Hematopoietic multipotent progenitor cell (in vitro differentiated cells): ENCODE measurements at places on chromosomes 13 and 19.

DNA sequence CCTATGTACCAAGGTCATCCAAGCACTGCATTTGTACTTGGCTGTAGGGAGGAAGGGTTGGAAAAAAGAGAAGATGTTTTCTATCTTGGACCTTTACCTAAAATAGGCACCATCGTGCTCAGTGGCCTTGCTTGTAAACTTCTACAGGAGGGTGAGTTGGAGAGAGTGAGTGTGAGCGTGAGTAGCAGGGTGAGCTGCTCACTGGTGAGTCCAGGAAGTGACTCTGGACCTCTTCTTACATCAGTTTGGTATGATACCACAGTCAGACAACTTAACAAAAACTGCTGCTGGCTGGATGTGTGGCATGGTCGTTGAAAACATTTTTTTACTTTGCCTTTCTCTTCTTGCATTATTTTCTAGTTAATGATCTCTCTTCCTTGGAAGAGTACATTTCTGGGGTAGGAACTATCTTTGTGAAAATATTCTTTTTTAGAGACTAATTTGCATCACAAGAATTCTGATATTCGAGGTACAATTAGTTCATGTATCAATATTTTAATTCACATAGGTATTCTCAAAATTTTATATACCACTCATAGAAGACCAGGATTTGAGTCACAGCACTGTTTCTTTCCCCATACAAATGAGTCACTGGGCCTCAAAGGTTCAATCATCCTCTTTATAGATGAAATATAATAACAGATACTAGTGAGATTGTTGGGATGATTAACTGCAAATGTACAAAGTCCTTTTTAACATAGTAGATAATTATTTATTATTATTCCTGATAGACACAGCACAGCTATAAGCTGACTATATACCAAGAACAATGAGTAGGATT, 651 bp downstream of the SERPINE3 start:
- DNase-seq = no peak

- no peak for DNase-seq
Observed at GRCh38 chr19:18429717-18430416, 8.1 kb downstream of the ISYNA1 start.

- peak; percentile 58 for DNase-seq
Observed at GRCh38 chr13:31862828-31863227, 123.5 kb downstream of the RXFP2 start.

GRCh38 chr19:35862528-35862927, 5.8 kb downstream of the KIRREL2 start:
- no peak for DNase-seq

DNA sequence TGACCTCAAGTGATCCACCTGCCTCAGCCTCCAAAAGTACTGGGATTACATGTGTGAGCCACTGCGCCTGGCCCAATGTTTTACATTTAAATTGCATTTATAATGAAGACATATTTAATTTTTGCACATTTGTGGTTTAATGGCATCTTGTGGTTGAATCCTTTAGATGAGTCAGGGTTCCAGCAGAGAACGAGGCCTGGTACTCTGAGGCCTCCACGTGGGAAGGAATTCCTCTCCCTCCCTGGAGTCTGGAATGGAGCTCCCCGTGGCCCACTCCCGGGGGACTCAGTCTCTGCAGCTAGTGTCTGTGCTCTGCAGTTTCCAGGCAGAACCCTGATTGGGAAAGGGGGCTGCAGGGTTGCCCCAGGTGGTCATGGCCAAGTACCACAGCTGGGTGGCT, 24.2 kb downstream of the ZFR2 start:
- no peak for DNase-seq

GRCh38 chr19:6803036-6803404, 30.5 kb downstream of the VAV1 start:
- DNase-seq = no peak

GRCh38 chr19:55156202-55157063, 1.1 kb downstream of the TNNI3 start:
- DNase-seq = no peak

DNA sequence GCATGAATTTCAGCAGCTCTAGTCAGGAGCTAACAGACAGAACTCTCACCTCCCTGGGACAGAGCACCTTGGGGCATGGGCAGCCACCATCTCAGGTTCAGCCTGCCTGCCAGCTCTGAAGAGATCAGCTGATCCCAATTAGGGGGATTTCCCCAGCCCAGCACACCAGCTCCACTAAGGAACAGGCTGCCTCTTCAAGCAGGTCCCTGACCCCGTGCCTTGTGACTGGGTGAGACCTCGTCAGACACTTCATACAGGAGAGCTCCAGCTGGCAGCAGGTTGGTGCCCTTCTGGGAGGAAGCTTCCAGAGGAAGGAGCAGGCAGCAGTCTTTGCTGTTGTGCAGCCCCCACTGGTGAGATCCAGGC, 84.5 kb upstream of the UFM1 start:
- no peak for DNase-seq

DNA sequence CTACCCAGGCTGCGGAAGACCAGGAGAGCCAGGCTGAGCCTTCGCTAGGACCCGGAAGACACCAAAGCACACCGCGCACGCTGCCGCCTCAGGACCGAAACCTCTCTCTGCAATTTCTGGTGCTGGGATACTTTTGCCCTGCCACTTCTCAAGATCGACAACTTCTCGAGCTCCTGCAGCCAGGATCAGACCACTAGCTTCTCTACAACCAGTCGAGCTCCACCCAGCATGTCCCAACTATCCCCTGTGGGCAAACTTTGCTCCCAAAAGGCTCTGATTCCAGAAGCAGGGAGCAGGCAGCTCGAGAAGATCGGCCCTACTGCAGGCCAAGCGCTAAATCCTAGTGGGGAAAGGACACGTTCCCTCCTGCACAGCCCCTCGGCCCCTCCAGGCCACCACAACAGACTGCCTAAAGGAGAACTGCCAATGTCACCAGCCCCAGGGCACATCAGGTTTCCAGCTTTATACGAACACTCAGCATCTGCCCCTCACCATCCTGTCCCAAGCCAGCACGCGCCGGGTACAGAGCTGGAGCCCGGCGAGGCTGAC, 979 bp downstream of the AKAP8 start:
- DNase-seq = peak; percentile 35

- no peak for DNase-seq
Observed at GRCh38 chr19:19107654-19108053, 30.6 kb downstream of the TMEM161A start.

- DNase-seq = no peak
Observed at GRCh38 chr13:106916329-106916976, 348.5 kb upstream of the ARGLU1 start.

DNA sequence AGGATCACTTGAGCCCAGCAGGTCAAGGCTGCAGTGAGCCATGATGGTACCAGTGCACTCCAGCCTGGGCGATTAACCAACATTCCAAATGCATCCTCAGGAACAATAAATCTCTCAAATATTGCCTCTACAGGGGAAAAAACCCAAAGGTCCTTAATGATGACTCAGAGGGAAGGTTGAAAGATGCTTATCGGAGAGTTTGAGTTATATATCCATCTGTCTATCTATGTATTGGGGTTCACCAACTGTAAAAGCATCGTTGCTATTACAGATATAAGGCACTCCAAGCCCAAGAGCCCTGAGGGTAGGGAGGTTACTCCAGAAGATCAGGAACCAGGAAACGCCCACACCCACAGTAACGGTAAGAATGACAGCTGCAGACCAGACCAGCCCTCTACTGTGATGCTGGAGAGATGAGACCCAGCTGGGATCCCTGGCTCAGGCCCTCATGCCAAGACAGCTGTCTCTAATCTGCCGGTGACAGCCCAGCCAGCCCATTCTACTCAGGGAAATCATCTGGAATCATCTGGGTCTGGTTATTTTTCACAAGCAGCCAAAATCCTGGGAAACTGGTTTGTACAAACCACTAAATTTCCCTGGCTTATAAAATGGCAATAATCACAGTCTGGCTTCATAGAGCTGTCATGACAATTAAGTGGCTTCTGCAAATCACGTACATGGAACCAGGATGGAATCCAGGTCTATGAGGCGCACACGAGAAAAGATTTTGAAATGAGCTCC, 23.8 kb downstream of the TEX101 start:
- no peak for DNase-seq

GRCh38 chr19:45668342-45668871, 386 bp downstream of the GIPR start:
- DNase-seq = no peak

DNA sequence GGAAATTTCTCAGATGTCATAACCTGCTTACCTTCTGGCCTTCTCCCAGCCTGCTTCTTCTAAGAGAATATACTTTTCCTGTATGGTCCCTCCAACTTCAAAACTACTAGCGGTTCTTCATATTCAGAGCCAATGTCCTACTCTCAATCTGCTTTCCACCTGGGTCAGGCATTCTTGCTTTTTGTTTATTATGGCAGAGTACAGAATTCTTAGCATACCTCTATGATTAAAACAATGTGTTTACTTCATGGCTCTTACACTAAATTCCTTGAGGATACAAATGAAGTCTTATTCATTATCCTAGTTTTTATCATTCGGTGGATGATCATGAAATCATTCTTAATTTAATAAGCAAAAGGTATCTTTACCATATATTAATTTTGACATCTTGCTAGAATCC, 484.2 kb upstream of the SLITRK1 start:
- no peak for DNase-seq

- no peak for DNase-seq
Observed at GRCh38 chr19:33461256-33462111, 60.1 kb downstream of the PEPD start.
